ENCODE measurements at places on chromosomes 4 and X.

- peak; percentile 9 for DNase-seq
These were observed 128.0 kb downstream of the CPE start for GRCh38 chr4:165506849-165507248.

GRCh38 chr4:71659979-71660378 is 123.9 kb downstream of the GC start:
- no peak for DNase-seq

DNA sequence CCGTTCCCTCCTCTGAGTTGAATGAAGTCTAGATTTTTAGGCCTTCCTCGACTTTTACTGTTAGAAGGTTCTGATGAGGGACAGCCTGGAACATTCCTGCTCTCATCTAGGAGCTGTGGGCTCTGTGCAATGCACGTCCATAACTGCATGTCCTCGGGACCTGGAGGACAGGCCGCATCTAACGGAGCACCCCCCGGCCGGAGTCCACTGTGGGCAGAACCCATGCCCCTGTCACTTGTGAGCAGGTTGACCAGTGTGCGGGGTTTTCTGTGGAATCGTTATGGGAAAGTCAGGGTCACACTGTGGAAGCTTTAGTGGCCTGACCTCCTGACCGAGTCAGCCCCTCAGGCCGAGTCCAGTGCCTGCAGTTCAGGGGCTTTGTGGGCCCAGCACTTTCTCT is 19.3 kb upstream of the TADA2B start:
- DNase-seq: no peak

DNA sequence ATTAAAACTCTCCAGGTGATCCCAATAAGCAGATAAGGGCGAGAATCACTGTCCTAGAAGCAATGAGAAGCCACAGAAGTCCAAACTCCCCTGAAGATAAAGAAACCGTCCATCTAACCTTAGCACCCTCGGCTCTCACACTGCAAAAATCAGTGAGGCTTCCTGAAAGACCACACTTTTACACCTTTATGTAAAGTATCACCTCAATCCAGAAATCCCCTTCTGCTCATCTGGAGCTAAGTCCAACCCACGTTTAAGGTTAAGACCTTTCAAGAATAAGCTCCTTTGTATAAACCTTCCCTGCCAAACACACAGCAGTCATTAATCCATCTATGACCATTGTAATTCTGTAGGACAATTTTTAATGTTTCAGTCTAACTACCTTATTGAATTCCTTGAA is 41.7 kb downstream of the LIN54 start:
- no peak for DNase-seq

- no peak for DNase-seq
These were observed 536.8 kb upstream of the GALNT7 start for GRCh38 chr4:172631832-172632231.

DNA sequence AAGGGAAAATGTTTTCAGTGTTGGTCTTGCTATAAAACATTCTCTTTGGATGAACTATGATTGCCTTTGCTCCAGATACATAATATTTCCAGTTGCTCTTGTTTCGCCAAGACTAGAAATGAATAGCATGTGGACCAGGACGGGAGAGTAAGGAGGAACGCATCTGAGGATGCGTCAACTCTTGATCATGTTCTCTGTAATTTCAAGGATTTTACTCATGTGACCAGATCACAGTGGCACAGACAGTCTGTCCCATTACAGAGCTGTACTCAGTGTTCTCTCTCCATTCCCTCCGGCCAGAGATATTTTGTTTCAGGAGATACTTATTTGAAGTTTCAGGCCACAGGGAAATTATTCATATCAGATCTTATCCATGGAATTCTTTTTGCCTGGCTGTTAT is 266.6 kb downstream of the MID1IP1 start:
- no peak for DNase-seq

- no peak for DNase-seq
These were observed 69.2 kb downstream of the ZNF732 start for GRCh38 chr4:236028-236427.

DNA sequence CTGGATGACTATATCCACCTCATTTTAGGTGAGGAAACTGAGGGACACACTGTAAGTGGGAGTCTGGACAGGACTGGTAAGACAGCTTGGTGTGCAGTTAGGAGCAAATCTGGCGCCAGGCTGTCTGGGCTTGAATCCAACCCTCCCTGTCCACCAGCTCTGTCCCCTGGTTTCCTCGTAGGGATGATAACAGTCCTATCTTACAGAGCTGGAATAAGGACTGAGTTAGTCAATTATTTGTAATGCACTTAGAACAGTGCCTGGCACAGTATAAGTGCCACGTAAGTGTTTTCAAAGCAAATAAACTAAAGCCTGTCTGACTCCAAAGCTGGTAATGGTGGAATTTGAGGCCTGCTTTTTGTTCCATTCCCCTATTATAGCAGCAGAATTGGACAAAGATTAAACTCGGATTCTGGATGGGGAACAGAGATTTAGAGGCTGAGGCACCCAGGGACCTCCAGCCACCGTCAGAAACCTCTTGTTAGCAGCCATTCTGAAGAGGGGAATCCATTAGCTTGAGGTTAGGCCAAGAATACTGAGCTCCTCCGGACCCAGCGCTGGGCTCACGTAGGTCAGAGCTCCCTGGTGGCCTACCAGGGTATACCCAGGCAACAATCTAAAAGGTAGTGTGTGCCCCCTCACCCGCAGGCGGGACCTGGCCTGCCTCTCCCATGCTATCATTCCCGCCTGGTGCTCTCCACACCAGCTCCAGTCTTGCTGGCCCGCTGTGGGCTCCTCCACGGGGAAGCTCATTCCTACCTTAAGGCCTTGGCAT is 102.1 kb downstream of the UCHL1 start:
- peak; percentile 38 for DNase-seq

- peak; percentile 55 for DNase-seq
These were observed 48.5 kb upstream of the EGFL6 start for GRCh38 chrX:13520936-13521335.

GRCh38 chr4:139060591-139060990 is 45.0 kb downstream of the NOCT start:
- DNase-seq: no peak

- DNase-seq: no peak
These were observed 24.6 kb upstream of the ASB5 start for GRCh38 chr4:176293660-176294059.

DNA sequence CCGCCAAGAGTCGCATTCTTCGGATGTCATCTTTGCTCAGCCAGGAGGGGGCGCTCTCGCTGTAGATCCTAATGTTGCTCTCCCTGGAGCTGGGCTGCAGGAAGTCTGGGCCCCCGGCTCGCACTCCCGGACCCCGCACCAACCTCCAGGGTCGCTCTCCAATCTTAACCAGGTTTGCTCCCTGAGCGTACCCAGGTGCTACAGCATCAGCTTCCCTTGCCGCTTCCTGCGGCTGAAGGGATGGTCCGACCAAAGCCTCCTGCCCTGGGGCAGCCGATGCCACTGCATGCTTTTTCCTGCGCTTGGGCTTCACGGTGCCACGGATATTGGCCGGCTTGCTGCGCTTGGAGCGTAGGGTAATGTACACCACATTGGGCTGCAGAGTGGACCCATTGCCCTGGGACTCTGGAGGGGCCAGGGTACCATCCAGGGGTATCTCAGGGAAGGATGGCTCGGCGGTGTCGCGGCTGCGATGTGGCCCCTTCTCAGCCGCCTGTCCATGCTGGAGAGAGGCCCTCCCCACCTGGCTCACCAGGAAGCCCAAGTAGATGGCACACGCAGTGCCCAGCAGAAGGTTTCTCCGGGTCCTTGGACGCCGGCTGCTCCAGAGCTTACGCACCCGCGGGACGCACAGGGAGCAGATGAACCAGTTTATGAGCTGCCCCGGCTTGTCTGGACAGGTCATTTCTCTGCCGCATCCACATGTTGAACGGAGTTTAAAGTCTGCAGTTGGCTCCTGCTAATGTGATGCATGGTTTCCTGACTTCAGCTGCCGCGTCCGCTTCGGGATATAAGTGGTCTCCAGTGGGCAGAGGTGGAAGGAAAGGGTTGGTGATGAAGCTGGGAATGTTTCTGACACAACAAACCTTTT is 1.9 kb downstream of the GASK1B start:
- DNase-seq: peak; percentile 61

- DNase-seq: no peak
These were observed 12.1 kb downstream of the TEX13B start for GRCh38 chrX:107970073-107970472.

- peak; percentile 20 for DNase-seq
These were observed 7.3 kb downstream of the PLP1 start for GRCh38 chrX:103783971-103784370.

DNA sequence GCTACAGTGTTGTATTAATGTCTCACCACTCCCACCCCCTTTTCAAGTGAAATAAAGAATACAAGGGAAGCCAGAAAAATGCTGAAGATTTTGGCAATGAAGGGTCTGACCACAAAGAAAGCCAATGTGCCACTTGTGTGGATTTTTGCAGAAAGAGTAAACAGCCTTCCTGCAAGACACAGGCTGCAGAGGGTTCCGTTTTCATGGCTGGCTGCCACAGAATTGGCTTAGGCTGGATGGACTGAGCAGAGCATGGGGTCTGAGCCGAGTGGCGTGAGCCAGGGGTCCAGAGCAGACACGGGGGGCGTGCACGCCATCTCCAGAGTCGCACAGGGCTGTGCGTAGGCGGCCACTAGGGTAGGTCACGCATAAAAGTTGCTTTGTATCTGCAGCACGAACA is 69.2 kb downstream of the MTNR1A start:
- peak; percentile 6 for DNase-seq

DNA sequence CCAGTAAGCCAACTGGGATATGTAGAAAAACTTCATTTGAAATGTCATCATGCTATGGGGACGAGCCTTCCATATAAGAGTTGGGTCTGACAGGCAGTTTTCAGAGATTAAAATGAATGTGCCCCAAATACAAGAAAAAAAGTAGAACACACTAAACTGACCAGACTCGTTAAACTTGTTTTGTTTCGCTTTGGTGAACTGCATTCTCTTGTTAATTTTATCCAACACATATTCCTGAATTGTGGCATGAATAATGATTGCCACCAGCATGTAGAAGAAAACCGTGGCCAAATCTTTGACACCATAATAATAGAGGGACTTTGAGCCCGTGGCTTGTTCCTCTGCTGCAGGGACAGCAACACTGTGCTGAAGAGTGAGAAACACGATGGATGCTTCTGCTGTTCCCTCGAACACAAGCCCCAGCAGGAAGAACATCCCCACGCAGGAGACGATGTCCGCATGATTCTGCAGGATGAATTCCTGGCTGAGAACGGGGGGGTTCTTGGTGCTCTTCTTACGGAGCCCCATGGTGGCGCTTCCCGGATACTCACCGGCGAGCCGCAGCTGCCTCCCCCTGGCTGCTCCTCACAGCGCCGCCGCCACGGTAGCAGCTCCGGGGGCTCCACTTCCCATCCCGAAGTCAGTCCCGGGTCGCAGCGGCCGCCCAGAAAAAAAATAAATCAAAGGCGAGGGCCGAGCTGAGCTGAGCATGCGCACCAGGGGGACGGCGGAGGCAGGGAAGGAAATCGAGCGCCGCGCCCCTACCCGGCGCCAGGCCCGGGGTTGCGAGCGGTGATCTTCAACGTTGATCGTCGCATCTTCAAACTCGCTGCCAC is at the start of gene TRAM1L1:
TSS of gene TRAM1L1 (minus strand) at position 711 of the 836 bp plus-strand sequence. CDS start at position 528, 183 bp downstream.
- DNase-seq: peak; percentile 77

Measured in GM23248 (cell line).